ENCODE measurements at places on chromosomes 2 and 18.

GRCh38 chr2:658426-658825, 18.8 kb downstream of the TMEM18 start:
- no peak for DNase-seq

GRCh38 chr2:118249531-118249930, 161.3 kb downstream of the INSIG2 start:
- DNase-seq, result no peak

GRCh38 chr2:105571445-105571987, 172.7 kb upstream of the FHL2 start:
- DNase-seq, result no peak

DNA sequence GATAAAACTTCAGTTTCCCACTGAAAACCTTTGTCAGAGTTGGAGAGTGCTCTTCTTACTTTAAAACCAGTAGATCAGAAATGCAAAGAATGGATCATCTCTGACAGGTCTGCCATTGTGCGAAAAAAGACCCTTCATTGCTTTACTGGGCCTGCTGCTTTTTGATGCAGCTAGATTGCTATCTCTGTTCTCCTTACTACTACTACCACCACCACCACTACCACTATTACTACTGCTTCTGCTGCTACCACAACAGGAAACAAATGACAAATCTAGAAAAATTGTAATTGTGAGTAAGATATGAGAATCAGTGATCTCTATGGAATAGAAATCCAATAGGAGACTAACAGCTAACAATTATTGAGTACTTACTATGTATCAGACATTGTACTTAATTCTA, 85.8 kb downstream of the PKP4 start:
- DNase-seq, result no peak

DNA sequence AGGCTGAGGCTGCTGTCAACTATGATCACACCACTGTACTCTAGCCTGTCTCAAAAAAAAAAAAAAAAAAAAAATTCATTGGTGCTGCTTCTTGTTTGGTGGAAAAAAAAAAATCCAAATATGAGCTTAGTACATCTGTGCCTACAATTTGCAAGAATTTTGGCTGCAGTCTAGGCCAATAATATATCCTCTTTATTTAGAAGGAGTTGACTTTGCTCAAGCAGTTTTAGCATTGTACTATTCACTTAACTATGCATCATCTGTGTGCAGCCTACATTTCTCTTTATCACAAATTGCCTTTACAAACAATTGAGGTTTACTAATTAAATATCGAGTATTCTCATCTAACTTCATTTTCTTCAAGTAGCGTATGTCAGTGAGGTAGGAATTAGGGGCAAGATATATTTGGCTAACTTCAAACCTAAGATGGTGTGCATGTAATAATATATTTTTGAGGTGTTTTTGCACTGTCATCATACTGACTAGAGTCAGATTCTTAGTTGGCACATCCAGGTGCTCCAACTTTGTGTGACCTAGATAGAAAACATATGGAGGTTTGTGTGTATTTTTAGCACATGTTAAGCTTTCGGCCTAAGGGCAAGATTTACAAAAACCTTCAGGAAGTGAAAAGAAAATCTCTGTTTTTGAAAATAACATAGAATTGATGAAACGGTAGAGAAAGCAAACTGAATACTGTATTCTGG, 51.8 kb downstream of the PMS1 start:
- DNase-seq, result no peak

GRCh38 chr18:47283476-47283875, 32.0 kb upstream of the SKOR2 start:
- DNase-seq, result no peak

DNA sequence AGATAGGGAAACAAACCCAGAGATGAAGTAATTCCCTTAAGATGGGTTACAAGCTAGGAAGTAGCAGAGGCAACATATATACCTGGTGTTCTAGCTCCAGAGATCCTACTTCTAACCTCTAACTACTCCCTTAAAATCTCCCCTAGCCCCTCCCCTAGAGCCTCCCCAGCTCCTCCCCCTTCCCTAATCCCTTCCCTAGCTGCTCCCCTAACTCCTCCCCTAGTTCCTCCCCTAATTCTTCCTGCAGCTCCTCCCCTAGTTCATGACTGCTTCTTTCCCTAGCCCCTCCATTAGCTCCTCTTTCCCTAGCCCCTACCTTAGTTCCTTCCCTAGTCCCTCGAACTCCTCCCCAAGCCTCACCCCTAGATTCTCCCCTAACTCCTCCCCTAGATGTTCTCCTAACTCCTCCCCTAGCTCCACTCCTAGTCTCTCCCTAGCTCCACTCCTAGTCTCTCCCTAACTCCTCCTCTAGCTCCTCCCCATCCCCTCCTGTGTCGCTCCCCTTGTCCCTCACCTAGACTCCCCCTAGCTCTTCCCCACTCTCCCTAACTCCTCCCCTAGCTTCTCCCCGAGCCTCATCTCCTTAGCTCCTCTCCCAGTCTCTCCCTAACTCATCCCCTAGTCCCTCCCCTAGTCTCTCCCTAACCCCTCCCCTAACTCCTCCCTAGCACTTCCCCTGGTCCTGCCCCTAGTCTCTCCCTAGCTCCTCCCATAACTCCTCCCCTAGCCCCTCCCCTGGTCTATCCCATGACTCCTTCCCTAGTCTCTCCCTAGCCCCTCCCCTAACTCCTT, 108.9 kb downstream of the CD226 start:
- peak; percentile 29 for DNase-seq

GRCh38 chr2:209526561-209526960, 102.7 kb downstream of the MAP2 start:
- DNase-seq, result no peak

GRCh38 chr18:31241900-31242409, 76.0 kb upstream of the DSG1 start:
- DNase-seq, result no peak

DNA sequence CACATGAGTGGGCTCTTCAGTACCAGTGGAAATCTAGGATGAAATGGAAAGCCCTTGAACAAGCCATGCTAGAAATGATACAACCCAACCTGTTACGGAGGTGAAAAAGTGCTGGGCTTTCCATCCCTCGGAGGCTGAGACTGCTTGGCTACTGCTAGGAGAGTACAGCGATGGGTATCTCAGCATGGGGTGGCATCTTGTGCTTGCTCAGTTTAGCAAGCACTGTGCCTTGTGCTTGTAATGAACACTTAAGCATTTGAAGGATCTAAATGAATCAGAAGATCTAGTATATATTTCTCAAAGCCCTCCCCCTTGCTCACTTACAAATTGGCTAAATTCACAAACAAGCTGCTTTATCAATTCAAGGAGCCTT, 44.3 kb upstream of the EHBP1 start:
- DNase-seq, result no peak

- no peak for DNase-seq
Measured at GRCh38 chr18:60910534-60910933, 422.7 kb upstream of the CDH20 start.

DNA sequence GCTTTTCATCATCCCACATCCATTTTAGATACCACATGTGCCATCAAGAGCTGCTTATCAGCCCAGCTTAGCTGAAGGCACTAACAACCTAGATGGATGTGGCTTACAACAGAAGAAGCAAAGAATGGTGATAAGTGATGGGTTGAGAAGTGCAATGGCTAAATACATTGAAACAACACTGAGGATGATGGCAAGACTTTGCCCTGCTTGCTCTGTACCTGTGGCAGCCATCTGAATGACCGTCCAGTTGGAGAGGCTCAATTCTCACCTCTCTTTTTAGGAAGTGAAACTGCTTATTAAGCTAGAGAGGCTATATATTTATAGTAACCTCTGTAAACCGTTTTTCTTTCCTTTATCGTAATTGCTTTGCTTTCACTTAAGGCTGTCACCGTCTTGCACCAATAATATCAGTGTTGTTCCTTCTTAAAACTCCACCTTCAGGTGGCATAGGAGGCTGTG, 5.7 kb downstream of the GPATCH11 start:
- no peak for DNase-seq

DNA sequence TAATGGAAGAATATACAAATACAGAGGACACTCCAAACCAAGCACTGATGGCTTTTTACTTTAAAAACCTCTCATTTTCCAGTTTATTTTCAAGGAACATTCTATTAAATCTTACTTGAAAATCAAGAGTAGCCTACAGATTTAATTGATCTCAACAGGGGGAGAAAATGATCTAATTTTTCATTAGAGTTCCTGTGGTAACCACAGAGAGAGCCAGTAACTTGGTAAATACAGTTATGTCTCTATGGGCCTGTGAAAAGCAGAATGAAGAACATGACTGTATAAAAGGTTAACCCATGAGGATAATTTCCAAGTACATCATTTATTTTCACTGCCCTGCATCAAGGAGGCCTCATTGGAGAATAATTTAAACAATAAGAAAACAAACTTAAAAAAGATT, 39.8 kb upstream of the ITPRID2 start:
- DNase-seq, result no peak

GRCh38 chr2:1744446-1745170, at the start of gene PXDN:
Gene PXDN, minus strand, starts transcription at chr2:1744515. Its CDS starts 60 bp downstream, at chr2:1744455.
- DNase-seq, result no peak

DNA sequence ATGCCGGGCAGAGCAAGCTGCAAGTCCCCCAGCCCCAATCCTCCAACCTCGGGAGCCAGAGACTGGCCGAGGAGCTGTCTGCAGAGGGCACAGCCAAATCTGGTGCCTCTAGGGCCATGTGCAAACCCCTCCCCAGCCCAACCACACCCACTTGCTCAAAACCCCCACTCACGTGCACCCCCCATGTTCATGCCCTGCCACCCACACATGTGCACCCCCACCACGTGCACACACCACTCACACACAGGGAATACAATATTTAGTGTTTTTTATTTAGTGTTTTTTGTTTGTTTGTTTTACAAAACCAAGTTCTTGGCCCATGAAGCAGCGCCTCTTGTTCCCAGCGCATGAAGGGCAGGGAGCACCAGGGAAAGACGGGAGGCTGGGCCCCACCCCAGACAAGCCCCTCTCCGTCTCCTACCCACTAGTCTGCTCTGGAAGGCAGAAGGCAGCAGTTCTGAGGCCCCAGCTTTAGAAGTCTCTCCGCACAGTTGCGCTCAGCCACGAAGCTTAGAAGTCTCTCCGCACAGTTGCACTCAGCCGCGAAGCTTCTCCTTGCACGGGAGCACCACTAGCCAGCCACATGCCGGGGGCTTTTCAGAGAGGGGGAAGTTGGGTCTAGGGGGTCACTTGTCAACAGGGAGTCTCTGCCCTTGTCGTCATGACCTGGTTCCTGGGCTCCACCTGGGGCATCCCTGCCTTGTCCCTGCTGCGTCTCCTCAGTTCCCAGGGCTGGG, 276.1 kb upstream of the HDAC4 start:
- no peak for DNase-seq

- DNase-seq, result no peak
Measured at GRCh38 chr2:6525475-6525964, 340.2 kb downstream of the CMPK2 start.

DNA sequence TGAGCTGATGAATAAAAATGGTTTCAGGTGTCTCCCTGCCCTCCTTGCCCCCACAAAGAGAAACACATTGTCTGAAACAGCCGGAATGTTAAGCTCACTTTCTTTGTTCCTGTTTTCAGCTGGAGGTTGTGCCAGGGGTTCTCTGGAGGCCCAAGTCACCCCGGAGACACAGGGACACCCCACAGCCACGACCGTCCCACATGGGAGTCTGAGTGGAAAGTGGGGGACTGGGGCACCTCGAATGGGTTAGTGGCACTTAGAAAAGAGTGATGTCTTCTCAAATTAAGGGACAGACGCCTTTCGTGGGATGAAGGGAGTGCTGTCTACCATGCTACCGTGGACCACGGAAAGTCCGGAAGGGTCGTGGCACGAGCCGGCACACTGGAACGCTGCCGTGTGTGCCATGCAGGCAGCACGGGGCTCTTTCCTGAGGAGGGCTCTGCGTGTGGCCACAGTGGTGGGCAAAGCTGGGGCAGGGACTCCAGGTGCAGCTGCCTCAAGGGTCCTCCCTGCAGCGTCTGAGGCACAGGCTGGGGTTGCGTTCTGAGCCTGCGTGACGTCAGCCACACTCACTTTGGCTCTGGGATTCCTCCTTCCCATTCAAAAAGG, 39.4 kb upstream of the CTDP1 start:
- DNase-seq, result no peak

- no peak for DNase-seq
Measured at GRCh38 chr18:32848826-32849225, 76.0 kb upstream of the KLHL14 start.

GRCh38 chr2:170930991-170931266, 1.9 kb downstream of the GORASP2 start:
- DNase-seq, result no peak

- no peak for DNase-seq
Measured at GRCh38 chr2:37543999-37544557, 127.4 kb downstream of the CDC42EP3 start.

DNA sequence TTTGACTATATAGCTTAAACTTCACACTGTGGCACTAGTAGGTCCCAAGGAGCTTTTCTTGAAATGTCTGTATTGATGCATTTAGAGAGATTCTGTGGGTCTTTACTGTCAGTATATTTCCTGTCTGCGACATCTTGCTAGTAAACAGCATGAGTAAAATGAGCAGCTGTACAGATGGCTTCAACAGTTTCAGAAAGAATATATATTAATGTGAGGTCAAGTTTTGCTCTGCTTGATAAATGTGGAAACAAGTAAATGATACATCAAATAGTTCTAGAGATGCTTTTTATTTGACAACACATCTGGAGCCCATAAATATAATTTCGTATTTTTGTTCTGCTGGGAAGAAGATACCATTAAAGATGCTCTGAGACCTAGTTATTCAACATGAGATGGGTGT, 310.9 kb upstream of the COL3A1 start:
- no peak for DNase-seq

- no peak for DNase-seq
Measured at GRCh38 chr2:217054791-217055190, 194.9 kb upstream of the TNP1 start.

DNA sequence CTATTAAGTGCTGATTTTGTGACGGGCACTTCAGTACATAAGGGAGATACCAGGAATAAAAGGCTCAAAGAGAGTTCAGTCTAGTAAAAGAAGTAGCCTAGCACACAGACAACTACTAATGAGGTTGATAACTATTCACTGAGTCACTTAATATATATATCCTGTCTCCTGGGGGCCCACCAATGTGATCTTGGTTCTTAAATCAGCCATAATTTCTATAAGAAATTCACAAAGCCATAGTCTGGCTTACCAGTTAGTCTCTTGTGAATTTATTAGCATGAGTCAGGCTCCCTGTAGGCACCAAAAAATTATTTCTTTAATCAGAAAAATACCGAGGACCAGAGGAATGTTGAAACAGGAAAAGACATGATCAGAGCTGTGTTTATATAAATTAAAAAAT, 10.4 kb downstream of the KCNE4 start:
- DNase-seq, result no peak

DNA sequence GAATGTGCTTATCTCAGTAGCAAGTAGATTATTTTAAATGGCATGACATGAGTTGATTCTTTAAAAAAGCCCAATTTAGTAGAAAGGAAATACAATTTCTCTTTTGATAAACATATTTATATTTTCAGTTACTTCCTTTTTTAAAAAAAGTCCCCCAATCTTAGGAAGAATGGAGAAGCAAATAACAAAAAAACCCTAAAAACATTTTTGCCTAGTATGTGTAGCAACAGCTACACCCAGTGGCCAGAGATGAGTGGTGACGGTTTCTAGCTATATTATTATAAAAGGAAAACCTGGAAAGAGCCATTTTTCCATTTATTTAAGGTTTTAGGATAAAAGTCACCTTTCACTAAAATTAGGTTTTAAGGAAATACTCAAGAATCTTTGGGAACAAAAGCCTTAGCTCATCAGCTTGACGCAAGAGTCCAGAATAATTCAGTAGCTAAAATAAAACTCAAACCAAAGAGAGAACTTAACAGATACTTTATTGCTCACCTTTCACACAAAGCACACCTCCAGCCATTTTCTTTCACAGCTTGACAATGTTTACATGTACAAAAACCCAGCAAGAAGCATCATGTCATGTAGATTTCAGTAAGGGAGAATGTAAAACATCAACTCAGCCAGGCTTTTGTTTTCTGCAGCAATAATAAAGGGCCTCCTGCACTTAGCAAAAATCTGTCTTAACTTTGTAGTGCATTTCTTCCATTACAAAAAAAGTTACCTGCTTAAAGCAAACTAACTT, 15.7 kb downstream of the FAM98A start:
- peak; percentile 24 for DNase-seq
